ENCODE measurements at places on chromosomes 6 and 20.

GRCh38 chr6:67736161-67736560 lies 898.9 kb upstream of the ADGRB3 start:
- no peak for DNase-seq

- no peak for DNase-seq
Observed at GRCh38 chr6:96520171-96521115, 1.2 kb upstream of the UFL1 start.

DNA sequence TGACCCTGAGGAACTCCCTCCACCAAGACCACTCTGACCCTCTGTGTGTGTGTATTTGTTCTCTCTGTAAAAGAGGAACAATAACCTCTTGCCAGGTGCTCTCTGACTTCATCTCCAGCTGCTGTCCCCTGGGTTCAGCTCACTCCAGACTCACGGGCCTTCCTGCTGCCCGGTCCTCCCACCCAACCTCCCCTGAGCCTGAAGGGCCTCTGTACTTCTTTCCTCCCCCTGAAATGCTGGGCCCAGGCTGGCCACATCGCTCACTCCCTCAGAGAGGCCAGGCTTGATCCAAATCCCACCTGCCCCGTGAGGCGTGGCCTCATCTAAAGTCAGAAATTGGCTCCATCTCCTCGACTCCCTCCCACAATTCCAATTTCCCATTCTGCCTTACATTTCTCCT lies 202.4 kb downstream of the PRKN start:
- no peak for DNase-seq

- no peak for DNase-seq
Observed at GRCh38 chr6:36827261-36828079, 11.8 kb downstream of the CPNE5 start.

DNA sequence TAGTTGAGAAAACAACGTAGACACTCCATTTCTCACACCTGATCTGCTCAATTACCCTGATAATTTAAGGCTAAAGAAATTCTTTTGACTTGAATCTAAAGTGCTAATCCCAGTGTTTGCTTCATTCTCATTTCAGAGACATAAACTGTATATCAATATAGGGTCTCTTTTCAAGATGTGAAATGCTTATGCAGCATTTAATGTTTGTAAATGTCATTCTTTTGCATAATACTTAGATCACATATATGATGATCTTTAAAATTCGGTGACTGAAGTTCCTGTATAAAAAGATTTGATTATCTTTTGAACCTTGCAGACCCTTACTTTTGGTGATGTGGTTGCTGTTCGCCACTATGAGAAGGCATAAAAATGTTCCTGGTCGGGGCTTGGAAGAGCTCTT lies 3.9 kb downstream of the FABP7 start:
- no peak for DNase-seq

- no peak for DNase-seq
Observed at GRCh38 chr6:154754152-154754551, 20.9 kb downstream of the SCAF8 start.

GRCh38 chr6:125154118-125154760 lies 666 bp downstream of the TPD52L1 start:
- peak; percentile 23 for DNase-seq

DNA sequence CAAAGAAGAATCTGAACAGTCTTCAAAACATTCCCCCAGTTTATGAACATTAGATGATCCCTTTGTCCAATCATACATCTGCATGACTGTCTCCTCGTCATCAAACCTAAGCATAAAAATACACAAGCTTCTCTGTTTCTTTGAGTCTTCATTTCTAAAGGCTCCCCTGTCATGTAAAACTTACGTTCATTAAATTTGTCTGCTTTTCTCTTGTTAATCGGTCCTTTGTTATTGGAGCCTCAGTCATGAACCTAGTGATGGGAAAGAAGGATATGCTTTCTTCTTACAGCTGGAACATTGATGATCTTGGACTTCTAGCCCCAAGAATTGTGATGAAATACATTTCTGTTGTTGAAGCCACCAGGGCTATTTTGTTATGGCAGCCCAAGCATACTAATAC lies 18.0 kb upstream of the RIPOR2 start:
- DNase-seq = no peak
